Glutamatergic neuron (in vitro differentiated cells): ENCODE measurements at places on chromosomes 7 and 10. TPM values are rescaled to one million over a fixed set of nuclear protein-coding genes. Genes with fewer than 3 reads are reported as not detected.

DNA sequence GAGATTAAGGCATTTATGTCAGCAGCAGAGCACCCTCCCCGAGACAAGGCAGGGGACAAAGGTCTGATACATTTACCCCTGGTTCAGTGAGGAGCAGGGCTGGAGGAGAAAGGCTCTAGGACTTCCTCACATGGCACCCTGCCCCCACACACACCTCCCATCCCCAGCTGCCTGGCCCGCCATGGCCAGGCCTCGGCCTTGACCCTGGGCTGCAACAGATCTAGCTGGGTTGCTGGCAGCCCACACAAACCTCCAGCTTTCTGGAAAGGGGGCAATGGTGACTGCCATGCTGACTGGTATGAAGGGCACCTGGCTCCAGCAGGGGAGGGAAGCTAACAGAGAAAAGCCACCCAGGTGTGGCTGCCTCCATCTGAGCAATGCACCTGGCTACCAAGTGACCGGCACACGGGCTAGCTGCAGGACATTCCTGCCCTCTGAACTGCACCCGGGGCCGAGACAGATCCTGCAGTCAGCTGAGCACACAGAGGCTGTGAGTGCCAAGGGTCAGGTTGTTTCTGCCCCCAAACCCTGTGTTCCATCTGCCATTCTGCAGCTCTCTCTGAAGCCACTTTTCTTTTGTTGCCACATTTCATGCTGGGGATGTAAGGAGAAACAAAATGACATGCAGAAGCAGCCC lies 85.8 kb upstream of the LRRC18 start:
- no peak overlapping the region for H3K27ac ChIP-seq
- H3K4me1 ChIP-seq = no peaks in the 10 kb centered on the region
- peaks cover 2% of the 10 kb centered on the region for H3K27me3 ChIP-seq
- DNase-seq = no peak
- no peaks in the 10 kb centered on the region for H3K36me3 ChIP-seq
- no peak overlapping the region for H3K4me3 ChIP-seq

Gene SFTPA1
- not detected for total RNA-seq

Gene RBP4
- not detected for total RNA-seq

GRCh38 chr7:157299613-157300368 lies 37.0 kb upstream of the DNAJB6 start:
- no peak overlapping the region for H3K27ac ChIP-seq
- no peak overlapping the region for H3K4me3 ChIP-seq
- H3K4me1 ChIP-seq = peaks cover 3% of the 10 kb centered on the region
- DNase-seq = no peak

Gene PAPOLB
- total RNA-seq = 1.2 TPM

Gene MYOF
- total RNA-seq = 0.42 TPM

Gene RNLS
- total RNA-seq = 4.4 TPM

DNA sequence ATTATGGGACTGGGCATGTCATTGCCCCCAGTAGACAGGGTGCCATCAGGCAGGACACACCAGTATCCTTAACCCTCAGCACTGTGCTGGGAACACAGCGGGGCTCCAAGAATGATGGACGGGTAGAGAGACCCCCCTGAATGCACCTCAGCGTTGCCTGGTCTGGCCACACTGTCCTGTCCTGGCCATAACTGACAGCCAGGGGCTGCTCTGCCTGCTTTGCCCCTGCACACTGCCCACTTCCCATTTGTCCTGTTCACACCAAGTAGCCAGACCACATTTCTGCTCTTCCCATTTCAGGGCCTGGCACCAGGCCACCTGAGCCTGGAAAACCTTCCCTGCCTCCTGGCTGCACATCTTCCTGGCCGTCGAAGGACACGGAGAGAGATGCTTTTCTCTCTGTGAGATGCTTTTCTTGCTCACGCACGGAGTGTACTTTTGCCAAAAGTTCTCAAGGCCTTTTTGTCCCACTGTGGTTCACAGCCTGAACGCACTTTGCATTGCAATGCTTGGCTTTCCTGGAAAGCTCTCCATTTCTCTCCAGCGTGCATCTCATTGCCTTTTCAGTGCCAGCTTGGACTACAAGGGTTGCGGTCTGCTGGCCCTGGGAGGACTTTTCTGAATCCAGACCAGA lies 131.0 kb upstream of the EEPD1 start:
- DNase-seq = no peak
- H3K36me3 ChIP-seq = peaks cover 3% of the 10 kb centered on the region
- H3K4me3 ChIP-seq = no peak overlapping the region
- H3K27ac ChIP-seq = no peak overlapping the region
- no peaks in the 10 kb centered on the region for H3K27me3 ChIP-seq
- peaks cover 11% of the 10 kb centered on the region for H3K4me1 ChIP-seq

Gene STOX1
- 0.47 TPM for total RNA-seq

- H3K4me3 ChIP-seq = no peak overlapping the region
- H3K4me1 ChIP-seq = no peaks in the 10 kb centered on the region
- DNase-seq = no peak
- H3K36me3 ChIP-seq = no peaks in the 10 kb centered on the region
Observed at GRCh38 chr7:17965603-17966002, 25.3 kb upstream of the SNX13 start.

DNA sequence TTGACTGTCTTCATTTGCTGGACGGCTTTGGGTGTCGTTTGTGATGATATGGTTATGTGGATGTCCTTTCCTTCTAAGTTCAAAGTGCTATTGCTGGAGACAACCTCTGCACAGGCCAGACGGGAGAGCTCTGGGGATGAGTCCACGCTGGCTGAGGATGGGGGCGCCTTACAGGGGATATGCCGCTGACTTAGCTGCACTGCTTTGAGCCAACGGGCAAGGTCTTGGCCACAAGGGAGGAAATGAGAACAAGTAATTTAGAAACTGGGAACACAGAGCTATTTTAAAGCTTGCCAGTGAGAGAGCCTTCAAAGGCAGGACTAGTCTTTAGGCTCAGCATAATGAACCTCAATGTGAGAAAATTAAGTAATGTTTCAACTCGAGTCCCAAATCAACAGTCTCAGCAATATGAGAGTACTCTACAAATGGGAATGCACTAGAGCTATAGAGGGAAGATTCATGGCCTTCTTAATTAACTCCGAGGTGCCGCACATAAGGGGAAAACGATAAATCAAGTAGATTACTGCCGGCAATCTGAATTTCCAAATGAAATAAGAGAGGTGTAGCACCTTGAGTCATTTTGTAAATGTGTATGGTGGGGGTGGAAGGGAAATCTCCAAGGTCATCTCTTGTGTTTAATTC lies 209.3 kb downstream of the JAZF1 start:
- no peak overlapping the region for H3K27ac ChIP-seq
- H3K4me3 ChIP-seq = no peak overlapping the region
- H3K4me1 ChIP-seq = no peaks in the 10 kb centered on the region

Gene POLR1F
- 11.3 TPM for total RNA-seq

DNA sequence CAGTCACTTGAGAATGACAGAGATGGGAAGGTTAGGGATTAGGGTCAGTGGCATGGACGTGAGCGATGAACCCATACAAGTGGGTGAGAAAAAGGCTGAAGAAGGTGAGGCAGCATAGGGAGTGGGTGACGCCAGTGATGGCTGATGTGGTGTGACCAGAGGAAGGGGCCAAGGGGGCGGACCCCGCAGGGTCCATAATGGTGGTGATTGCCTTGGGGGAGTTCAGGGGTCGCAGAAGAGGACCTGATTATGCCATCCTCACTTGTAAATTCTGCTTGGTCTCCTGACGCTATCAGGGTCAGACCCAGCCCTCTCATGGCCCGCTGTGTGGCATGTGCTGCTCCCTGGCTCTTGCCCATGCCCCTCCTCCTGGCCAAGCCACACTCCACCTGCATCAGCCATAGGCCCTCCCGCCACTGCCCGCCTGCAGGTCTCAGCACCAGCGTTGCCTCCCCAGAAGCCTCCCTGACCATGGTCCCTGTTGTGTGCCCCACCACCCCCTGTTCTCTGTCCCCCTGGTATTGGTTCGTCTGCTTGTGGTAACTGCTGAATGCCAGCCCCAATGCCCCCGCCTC lies 235.7 kb downstream of the EBF3 start:
- no peak overlapping the region for H3K27ac ChIP-seq
- H3K36me3 ChIP-seq = peaks cover 15% of the 10 kb centered on the region
- DNase-seq = no peak
- no peaks in the 10 kb centered on the region for H3K4me1 ChIP-seq

Gene OR2A25
- total RNA-seq = not detected

DNA sequence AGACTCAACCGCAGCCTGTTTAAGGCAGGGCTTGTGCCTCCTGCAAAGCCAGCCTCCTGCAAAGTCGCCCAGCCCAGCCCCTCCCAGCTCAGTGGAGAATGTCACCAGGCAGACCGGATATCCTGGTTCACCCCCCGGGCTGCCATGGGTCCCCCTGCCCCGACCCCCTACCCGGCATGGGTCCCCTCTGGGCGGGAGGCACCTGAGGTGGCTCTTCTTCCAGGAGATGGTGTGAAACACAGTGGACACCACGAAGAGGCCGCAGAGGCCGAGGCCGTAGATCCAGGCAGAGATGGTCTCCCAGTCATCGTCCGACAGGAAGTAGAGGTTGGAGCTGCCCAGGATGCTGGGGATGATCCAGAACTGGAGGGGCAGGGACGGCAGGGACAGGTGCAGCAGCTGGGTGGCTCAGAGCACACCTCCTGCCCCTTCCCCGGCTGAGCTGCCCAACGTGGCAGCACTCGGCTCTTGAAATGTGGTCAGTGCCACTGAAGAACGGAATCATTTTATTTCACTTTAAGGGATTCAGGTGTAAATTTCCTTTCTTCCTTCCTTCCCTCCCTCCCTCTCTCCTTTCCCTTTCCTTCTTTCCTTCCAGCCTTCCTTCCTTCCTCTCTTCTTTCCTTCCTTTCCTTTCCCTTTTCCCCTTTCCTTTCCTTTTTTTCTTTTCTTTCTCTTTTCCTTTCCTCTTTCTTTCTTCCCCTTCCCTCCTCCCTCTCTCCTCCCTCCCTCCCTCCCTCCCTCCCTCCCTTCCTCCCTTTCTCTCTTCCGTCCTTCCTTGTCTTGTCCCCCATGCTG lies 36.7 kb upstream of the RADIL start:
- H3K4me1 ChIP-seq = no peaks in the 10 kb centered on the region
- no peak overlapping the region for H3K27ac ChIP-seq
- DNase-seq = no peak
- H3K27me3 ChIP-seq = no peaks in the 10 kb centered on the region
- H3K36me3 ChIP-seq = no peaks in the 10 kb centered on the region

Gene RAB11FIP2
- 21.8 TPM for total RNA-seq

Gene SEMA3C
- 91.3 TPM for total RNA-seq

Gene FLNC
- total RNA-seq = 241 TPM

Gene PLAC9
- not detected for total RNA-seq

GRCh38 chr10:102583435-102584417 lies 60.6 kb upstream of the TRIM8 start:
- H3K36me3 ChIP-seq = peaks cover 5% of the 10 kb centered on the region
- DNase-seq = peak; percentile 90
- no peak overlapping the region for H3K27ac ChIP-seq

DNA sequence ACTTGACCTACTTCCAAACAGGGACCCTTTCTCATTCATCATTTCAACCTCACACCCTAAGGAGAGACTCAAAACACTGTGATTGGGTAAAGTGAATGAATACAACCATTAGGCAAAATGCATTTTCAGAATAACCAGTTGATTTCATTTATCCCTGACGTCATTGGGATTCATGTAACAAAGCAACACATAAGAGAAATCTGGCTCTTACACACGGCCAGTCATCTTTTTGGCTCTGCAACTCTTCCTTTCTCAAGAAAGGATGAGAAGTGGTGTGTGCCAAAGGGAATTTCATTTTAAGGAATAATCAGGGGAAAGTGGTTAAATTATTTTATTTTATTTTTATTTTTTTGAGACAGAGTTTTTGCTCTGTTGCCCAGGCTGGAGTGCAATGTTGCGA lies 83.1 kb downstream of the CPVL start:
- H3K36me3 ChIP-seq = no peaks in the 10 kb centered on the region
- no peak for DNase-seq
- no peaks in the 10 kb centered on the region for H3K27me3 ChIP-seq

DNA sequence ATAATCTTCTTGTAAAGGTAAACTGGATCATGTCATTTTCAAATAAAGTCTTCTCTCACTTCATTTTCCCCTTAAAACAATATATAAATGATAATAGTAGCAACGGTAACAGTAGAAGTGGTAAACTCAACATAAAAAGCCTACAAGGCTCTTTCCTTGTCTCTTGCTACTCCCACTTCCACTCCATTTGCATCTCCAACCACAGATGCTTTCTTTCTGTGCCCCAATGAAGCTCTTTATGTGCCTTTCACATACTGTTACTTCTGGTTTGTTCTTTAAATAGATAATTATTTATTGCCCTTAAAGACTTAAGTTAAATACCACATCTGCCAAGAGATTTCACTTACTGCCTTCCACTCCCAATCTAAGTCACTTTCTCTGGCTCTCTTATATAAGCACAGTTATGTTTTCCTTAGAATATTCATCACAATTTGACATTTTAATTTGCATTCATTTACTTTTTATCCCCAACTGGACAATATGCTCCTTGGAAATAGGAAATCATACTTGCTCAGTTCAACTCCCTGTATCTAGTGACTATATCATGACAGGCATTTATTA lies 149.9 kb downstream of the CRPPA start:
- H3K36me3 ChIP-seq = no peaks in the 10 kb centered on the region
- H3K4me1 ChIP-seq = peaks cover 13% of the 10 kb centered on the region
- DNase-seq = no peak
- H3K27me3 ChIP-seq = no peaks in the 10 kb centered on the region

- DNase-seq = no peak
- no peak overlapping the region for H3K4me3 ChIP-seq
- peaks cover 3% of the 10 kb centered on the region for H3K4me1 ChIP-seq
Observed at GRCh38 chr7:15764010-15764409, 77.5 kb upstream of the MEOX2 start.

DNA sequence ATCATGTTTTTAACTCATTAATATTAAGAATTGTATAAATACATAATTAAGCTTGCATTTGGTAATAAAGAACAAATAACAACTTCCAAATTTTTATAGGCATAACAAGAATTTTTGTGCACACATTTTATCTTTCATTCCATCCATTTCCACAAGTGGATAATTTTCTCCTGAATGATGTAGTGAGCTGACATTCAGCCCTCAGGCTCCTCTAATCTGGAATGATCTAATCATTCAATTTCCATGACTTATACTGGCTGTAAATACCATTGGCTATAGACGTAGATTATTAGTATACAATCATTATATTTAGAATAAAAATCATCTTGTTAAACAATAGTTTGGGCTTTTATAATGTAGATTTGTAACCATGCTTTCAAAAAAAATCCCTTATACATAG lies 287.2 kb upstream of the GHITM start:
- no peak for DNase-seq
- H3K36me3 ChIP-seq = no peaks in the 10 kb centered on the region
- no peak overlapping the region for H3K4me3 ChIP-seq
- H3K4me1 ChIP-seq = no peaks in the 10 kb centered on the region
- H3K27me3 ChIP-seq = no peaks in the 10 kb centered on the region

- H3K4me3 ChIP-seq = no peak overlapping the region
- no peaks in the 10 kb centered on the region for H3K4me1 ChIP-seq
- H3K27me3 ChIP-seq = peaks cover 4% of the 10 kb centered on the region
- no peaks in the 10 kb centered on the region for H3K36me3 ChIP-seq
- DNase-seq = no peak
Observed at GRCh38 chr7:140009735-140010134, 53.0 kb downstream of the PARP12 start.
